Frontal cortex (tissue), 4 donors: ENCODE measurements at places on chromosomes 3 and 15. TPM values are rescaled to one million over a fixed set of nuclear protein-coding genes. Genes with fewer than 3 reads are reported as not detected.

Gene PTPRG
- 52.6 TPM for total RNA-seq

Gene CTDSPL
- 15.5 TPM for total RNA-seq

Gene ALDH1A3
- total RNA-seq, result 3.3 TPM

Gene DGKG
- total RNA-seq, result 7.3 TPM

Gene MESP2
- total RNA-seq, result not detected

Gene TTLL13
- total RNA-seq, result under 0.01 TPM

Gene LCTL
- total RNA-seq, result 0.41 TPM

Gene CFAP92
- total RNA-seq, result 1.6 TPM

Gene C3orf33
- 17.9 TPM for total RNA-seq

Gene OSBPL10
- 9.0 TPM for total RNA-seq
